ENCODE measurements at places on chromosomes 4 and X.

DNA sequence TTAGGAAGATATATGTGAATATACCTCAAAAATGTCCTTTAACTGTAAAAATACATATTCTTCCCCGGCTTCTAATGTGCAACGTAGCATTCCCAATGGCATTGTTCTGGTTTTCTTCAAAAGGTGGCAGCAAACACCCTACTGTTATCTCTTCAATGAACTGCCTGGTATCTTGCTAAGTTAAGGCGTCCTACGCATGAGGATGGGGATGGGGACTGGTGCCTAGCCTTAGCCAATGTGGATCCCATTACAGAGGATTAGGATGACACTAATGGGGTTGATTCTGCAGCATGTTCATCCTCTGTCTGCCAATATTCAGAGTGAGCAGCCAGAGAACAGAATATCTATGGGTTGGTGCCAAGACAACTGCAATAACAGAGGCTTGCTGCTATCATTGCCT is 334.9 kb upstream of the ADGRL3 start:
- no peak for DNase-seq

GRCh38 chrX:24025741-24026403 is 1.1 kb downstream of the KLHL15 start:
- DNase-seq = no peak

DNA sequence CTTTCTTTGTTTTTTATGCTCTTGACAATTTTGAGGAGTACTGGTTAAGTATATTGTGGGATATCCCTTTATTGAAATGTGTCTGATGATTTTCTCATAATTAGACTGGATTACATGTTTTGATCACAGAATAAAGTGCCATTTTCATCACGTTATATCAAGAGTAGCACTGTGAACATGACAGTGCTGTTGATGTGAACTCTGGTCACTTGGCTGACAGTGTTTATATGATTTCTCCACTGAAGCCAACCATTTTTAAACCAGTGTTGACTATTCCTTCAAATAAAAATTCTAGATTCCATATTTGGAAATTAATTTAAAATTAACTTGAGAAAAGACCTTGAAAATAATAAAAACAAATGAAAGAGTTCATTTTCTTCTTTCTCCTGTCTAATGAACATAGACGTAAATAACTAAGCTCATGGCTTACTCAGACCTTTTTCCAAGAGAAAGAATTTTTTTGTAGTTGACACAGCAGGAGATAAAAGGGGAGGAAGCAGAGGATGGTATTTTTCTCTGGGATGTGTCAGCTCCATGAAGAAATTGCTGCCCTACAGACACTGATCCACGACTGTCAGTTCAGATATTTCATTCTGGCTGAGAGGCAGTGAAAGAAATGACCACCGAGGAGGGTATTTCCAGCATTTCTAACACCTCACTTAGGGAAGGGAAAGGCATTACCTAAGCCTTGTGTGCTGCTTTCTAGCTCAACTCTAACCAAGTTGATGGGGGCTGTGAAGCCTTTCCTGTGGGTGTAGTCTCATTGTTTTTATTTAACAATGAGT is 150.9 kb upstream of the ANK2 start:
- no peak for DNase-seq

DNA sequence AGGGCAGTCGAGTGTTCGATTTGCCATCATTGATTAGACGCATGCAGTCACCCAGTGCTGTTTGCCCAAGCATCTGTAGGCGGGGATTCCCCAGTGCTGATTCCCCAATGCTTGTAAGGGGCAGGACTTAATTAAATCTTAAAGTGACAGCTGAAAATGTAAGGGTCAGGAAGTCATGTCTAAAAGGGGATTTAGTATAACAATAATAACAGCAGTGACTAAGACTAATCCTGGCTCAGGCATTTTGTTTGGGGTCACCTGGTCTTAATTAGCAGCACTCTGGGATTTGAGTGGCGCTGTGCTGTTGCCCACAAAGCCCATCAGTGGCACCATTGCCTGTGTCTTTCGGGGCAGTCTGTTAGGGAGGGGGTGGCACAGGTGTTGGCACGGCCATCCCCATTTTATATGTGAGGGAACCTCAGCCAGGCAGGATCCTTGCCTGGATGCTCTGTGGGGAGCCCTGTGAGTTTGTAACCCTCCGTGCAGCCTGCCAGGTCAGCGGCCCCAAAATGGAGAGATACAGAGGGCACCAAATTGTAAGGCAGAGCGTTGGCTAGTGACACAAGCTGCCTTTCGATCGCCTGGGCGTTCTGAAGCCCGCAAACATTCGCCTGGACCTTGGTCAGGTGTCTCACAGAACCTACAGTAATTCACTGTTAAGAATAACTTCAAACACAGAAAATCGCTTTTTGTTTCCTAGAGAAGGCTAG is 146.7 kb downstream of the TBL1X start:
- DNase-seq = no peak

GRCh38 chrX:73825569-73825968 is 262.6 kb downstream of the CHIC1 start:
- DNase-seq = no peak

GRCh38 chr4:20297261-20297660 is 45.6 kb downstream of the SLIT2 start:
- DNase-seq = no peak

- peak; percentile 33 for DNase-seq
Measured at GRCh38 chrX:68440940-68441339, 7.6 kb upstream of the OPHN1 start.

DNA sequence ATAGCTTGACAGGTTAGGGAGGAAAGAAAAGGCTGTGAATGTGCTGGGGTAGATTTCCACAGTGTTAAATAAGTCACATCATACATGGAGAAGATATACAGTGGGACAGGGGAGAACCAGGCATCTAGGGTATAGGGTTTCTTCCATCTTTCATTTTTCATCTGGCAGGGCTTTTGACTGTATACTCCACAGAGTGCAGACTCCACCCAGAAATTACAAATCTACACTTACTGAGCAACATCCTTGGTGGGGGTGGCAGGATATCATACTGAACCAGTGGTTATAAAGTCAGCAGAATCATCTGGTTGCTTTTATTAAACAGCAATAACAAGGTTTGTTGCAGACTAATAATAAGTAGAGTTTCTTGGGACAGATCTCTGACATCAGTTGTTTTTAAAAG is 154.2 kb downstream of the NPNT start:
- DNase-seq = no peak

DNA sequence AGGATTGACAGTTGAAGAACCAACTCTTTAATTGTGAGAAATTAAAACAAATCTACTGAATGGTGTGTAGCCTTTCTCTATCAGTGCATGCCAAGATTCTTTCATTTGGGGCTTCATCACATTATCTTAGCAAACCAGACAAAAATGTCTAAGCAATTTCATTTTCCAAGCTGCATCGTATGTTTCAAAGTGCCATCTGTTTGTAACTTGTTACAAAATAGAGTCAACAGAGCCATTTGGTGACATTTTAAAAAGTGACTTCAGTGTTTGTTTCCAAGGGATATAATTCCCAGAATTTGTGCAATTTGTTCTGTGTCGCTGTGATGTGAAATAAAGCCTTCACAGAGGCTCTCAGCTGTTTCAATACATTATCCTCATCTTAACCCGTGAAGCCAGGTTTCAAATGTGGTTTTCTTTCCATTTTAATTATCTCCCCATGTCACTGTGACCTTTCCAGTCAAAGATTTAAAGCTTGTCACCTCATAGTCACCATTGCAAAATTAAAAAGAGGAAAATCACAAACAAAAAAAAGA is 46.0 kb upstream of the C1QTNF7 start:
- DNase-seq = no peak

DNA sequence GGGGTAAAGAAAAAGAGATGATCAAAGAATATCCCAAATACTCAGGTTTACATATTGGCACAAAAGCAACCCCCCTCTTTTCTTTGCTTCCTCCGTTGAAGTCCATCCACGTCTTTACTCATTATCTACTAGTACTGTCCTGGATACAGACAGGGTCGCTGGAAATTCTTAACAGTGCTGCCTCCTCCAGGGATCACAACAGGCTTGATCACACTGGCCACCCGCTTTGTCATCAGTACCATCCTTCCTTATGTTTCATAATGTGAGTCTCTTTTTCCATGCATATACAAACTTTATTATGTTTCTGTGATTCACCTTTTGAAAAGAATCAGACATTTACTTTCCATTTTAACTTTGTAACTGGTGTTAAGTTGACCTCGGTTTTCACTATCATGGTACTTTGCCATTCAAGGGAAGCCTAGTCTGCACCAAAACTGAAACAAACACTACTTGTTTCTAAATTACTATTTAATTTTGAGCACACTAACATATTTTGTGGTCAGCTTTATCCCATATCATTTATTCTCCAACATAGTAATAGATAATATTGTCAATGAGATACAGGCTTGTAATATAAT is 387.5 kb upstream of the PPP1R2C start:
- DNase-seq = no peak

DNA sequence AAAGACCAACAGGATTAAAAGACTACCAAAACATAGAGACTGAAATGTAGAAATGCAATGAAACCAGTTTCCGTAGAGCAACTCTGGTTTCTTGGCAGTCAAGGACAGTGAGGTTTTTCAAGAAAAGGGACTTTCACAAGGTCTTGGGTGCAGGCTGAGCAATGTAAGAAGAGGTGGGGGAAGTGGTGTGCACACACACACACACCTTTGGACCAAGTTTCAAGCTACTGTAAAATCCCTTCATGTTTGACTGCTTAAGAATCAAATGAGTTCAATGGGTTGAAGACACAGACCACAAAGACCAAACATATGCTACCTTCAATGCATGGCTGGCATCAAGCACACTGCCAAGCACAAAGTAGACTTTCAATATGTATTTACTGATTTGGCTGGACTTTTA is 17.8 kb upstream of the MCF2 start:
- DNase-seq = no peak

GRCh38 chr4:48949518-48950219 is 36.4 kb upstream of the CWH43 start:
- no peak for DNase-seq

DNA sequence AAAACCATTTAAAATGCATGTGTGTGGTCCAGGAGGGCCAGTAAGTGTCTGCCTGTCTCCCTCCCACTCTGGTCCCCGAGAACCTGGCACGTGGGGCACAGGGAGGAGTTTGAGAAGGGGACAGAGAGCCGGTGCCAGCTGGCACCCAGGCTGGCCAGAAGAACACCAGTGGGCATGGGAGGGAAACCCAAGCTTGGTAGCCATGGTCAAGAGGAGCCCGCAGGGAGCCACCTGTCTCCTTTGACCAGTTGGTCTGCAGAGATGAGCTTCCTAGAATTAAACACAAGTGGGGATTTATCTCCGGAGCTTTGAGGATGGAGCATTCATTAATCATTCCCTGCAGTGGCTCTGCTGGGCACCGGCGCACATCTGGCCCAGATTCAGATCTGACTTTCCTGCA is 41.6 kb downstream of the HMX1 start:
- no peak for DNase-seq

GRCh38 chr4:169627307-169627706 is 6.9 kb downstream of the CLCN3 start:
- no peak for DNase-seq

DNA sequence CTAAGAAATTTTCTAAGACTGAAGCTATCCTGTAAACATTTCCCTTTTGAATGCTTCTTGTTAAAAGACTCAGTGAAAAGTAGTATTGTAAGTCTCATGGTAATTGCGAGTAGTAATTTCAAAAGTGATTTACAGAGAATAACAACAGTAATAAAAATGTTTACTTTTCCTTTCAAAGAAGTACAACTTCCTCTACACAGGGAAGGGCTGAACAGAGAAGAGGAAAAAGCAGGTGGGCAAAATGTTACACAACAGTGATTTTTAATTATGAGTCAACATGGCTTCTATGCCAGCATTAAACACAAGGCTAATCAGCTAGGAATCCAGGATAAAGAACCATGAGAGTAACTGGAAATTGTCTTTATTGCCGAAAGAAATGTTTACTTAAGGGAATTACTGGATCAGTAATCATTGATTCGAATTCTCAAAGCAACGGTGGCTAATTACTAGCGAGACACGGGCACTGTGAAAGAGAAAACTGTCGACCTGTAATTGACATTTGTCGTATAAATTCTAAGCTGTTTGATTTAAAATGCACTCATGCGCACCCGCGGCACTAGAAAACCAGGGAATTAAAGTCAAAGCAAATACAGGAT is 15.4 kb downstream of the UTP3 start:
- peak; percentile 27 for DNase-seq

DNA sequence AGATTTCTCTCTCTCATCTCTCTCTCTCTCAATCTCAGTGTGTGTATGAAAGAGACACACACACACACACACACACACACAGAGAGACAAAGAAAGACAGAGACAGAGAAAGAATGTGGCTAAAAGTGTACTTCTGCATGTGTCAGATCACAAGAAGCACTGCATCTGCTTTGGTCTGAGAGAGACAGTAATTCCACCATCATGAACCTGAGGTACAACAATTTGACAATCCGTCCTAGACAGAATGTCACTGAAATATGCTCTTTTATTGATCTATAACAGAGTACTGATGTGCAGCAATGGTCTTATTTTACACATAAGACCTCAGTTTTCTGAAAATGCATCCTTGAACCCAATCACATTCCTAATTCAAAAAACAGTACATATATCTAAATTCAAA is 576.2 kb upstream of the SMIM31 start:
- no peak for DNase-seq

DNA sequence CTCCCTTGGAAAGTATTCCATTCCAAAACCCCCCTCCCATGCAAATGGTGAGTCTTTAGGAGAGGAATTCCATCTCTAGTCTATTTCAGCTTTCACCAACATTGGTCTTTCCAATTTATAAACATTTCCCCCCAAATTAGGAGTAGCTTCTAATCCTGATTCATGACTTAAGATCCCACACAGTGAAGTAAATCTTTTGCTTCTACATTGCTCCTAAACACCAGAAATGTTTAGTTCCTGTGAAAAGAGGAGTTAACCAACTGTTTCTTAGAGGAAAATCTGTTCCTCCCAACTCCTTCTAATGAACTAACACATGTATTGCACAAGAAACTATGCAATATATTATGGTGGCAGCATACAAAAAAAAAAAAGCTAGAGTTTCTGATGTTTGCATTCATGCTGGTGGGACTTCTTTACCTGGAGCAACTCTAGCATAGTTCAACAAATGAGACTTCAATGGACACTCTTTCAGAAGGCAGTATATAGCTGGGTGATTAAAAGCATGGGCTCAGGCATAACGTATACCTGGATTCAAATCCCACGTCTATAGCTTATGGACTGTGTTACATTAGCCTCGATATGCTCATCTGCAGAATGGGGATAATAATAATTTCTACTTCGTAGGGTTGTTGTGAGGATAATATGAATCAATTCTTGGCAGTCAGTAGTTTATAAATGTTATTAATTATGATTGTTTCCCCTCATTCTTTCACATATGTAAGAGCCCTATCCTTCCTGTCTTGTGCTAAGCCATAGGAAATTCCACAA is 131.6 kb upstream of the TMEM164 start:
- DNase-seq = no peak

GRCh38 chrX:106897259-106897658 is 5.9 kb downstream of the RIPPLY1 start:
- DNase-seq = no peak

GRCh38 chr4:126455865-126456264 is 1141.1 kb downstream of the FAT4 start:
- no peak for DNase-seq

DNA sequence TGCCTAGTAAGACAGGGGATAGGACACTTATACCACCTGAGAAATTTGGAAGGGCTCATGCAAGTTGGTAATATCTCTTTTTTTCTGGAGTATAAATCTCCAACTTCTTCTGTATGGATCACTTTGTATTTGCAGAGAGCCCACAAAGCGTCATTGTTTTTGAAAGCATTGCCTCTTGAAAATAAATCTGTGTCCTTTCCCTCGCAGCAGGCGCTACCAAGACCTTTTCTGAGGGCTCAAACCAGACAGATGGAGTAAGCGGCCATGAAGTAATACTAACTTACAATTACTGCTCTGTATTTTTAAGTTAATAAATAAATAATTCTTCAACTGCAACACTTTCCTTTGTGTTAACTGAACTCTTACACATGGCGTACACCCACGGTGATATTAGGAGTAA is 56.0 kb upstream of the FBXW7 start:
- no peak for DNase-seq
